Stimulated activated CD8-positive, alpha-beta memory T cell treated with anti-CD3 and anti-CD28 coated beads, Interleukin-7, amount 100 ng/mL, for 1 hour (primary cell): ENCODE measurements at places on chromosomes 1 and 21.

DNA sequence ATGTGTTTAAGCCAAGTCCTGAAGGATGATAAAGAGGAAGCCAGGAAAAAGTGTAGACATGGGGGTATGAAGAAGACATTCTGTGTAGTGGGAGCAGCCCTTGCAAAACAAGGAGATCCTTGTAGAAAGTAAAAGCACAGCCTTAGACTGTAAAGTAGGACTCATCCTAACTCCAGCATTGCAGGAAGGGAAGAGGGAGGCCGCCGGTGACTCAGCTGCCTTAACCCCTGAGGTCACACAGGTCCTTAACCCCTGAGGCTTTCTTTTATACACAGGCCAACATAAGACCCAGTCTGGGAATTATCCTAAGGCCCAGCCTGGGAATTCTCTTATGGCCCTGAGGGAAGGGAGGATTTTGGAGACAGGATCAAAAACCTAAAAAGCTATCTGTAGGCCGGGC is 18.0 kb downstream of the PGM1 start:
- DNase-seq = no peak

- no peak for DNase-seq
These were observed 112.7 kb upstream of the WNT4 start for GRCh38 chr1:22255341-22256212.

DNA sequence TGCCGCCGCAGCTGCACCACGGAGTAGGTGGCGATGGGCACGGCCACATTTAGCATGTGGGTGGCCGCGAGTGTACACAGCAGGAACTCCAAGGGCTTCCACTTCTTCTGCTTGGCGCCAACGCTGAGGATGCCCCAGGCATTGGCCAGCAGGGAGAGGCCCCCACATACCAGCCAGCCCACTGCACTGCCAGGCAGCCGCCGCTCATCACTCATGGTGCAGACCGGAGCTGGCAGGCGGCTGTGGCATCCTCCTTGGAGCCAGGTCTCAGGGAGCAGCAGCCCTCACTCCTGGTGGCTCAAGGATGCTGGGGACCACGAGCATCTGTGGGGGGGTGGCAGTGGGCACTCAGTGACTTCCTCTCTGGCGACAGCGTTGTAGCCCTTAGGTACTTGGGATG is 6.2 kb downstream of the GPR153 start:
- DNase-seq = no peak

GRCh38 chr1:205317311-205317917 is 4.1 kb downstream of the NUAK2 start:
- no peak for DNase-seq

DNA sequence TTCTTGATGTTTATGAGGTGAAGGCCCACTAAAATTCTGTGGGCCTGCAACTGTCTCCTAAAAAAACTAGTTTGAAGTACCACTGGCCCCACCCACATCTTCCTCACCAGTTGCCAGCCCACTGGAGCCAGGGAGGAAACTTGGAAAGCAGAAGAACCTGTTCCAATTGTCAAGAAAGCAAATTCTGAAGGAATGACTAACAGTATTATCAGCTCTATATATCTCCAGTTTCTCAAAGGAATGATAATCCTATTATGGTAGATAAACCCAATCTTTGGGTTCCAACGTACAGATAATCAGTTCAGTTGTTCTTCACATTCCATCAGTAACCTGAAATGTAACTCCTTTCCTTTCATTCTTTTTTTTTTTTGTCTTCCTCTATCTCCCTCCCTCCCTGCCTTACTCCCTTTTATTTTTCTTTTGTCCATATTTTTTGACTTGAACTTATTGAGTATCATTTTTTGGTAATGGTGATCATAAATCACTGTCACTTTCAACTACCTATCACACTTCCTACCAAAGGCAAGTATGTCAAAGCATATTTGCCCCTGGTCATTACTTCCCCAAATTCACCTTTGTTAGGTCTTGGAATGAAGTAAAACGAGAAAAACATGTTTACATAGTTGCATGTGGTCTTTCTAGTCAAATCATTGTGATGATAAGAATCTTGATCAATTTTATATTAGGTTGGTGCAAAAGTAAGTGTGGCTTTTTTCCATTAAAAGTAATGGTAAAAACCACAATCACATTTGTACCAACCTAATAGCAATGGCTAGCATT is 943.4 kb downstream of the TTLL7 start:
- DNase-seq = no peak

GRCh38 chr21:39525601-39526000 is 73.8 kb downstream of the SH3BGR start:
- no peak for DNase-seq

- DNase-seq = no peak
These were observed 102.5 kb downstream of the KCNN3 start for GRCh38 chr1:154767315-154768240.

GRCh38 chr1:20729990-20730689 is 2.4 kb downstream of the SH2D5 start:
- no peak for DNase-seq
